HS-27A (cell line): ENCODE measurements at places on chromosomes 5 and 9.

- no peak for DNase-seq
Measured at GRCh38 chr9:86046071-86046636, 53.2 kb downstream of the GOLM1 start.

DNA sequence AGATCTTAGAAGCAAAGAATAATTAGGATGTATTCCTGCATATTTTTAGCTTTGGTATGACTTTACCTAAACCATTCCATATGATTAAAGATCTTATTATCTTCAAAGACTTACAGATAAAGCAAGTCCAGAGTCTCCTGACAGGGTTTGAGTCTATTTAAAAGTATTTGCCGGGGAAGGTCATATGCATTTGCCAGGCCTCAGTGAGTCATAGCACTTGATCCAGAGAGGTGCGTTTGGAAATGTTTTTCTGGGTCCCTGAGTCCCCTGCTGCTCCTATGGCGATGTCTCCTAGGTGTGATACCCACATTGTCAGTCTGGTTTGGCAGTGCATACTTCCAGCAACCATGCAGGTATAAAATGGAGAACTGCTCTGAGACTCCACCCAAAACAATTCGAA lies 217.0 kb downstream of the FBXL7 start:
- DNase-seq: no peak

DNA sequence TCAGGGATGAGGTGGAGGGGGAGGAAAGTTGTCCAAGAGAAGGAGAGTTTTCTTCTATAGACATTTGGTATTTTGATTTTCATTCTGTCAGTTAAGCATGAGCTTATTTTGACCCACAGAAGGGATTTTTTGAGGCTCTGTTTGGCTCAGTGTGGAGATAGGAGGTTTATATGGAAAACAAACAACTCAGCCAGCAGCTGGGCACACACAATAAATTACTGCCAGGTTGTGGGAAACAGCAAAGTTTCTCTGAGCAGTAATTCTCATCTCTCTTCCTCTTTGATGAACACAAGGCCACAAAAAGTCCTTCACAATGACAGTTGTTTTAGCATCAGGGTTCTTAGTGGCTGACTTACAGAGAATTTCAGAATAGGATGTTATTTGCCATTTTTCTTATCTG lies 486.1 kb downstream of the KDM4C start:
- DNase-seq: no peak

GRCh38 chr9:87497604-87498045 lies at the start of gene DAPK1:
Gene DAPK1, plus strand, starts transcription at chr9:87497867. Its CDS starts 1,211 bp downstream, at chr9:87499078.
- DNase-seq: no peak

DNA sequence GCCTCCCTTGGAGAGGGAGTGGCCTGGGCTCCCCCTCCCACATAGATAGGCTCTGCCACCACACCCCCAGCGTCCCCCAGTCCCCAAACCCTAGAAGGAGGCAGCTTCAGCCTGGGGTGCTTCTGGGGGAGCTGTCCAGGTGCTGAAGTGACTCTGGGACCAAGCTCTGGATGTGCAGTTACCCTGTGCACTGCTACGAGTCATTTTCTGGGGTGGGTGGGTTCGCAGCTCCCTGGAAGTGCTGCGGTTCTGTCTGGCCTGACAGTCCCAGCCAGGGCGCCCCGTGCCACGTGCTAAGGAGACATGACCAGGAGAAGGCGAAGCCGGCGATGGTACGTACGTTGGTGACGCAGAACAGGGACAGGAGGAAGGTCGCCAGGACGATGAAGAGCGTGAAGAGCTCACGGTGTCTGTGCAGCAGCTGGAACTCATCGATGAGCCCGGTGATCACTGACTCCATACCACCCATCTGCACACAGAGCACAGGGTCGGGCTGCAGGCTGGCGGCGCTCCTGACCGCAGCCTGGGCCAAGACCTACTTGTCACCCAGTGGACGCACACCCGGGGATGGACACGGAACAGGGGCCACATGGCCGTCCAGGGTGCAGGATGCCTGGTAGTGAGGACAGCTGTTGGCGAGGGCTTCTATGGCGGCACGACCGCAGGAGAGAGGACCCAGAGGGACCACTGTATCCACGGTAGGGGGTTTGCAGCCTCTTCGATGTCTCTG lies 35.7 kb downstream of the SLC6A3 start:
- no peak for DNase-seq

GRCh38 chr5:30908356-30908755 lies 285.1 kb upstream of the CDH6 start:
- DNase-seq: no peak

- DNase-seq: no peak
Measured at GRCh38 chr9:1454616-1455347, 404.6 kb downstream of the DMRT2 start.
